ENCODE measurements at places on chromosomes 4 and X.

DNA sequence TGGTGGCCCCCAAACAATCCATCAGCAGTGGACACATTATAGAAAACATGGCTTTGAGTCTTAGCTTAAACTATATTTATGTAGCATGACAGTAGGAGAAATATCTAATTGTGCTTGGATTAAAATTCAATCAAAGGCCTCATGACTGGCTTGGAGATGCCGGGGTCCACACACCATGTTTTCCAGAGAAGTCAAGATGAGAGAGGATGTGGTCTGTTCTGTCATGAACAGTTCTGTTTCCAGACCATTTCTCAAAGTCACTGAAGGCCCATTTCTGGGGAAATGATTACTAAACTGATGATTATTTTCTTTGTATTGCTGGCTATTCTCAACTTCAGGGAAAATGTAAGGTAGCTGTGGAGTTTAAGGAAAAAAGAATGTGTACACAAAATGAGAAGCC is 76.3 kb downstream of the C4orf51 start:
- no peak for DNase-seq

DNA sequence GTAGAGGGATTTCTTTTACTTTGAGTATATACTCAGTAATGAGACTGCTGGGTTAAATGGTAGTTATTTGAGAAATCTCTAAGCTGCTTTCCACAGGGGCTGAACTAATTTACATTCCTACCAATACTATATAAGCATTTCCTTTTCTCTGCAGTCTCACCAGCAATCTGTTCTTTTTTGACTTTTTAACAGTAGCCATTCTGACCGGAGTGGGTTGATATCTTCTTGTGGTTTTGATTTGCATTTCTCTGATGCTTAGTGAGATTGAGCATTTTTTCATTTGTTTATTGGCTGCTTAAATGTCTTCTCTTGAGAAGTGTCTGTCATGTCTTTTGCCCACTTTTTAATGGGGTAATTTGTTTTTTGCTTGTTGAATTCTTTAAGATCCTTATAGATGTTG is 43.3 kb downstream of the SPCS3 start:
- no peak for DNase-seq

GRCh38 chrX:17559728-17560379 is 177.4 kb upstream of the SCML1 start:
- no peak for DNase-seq

DNA sequence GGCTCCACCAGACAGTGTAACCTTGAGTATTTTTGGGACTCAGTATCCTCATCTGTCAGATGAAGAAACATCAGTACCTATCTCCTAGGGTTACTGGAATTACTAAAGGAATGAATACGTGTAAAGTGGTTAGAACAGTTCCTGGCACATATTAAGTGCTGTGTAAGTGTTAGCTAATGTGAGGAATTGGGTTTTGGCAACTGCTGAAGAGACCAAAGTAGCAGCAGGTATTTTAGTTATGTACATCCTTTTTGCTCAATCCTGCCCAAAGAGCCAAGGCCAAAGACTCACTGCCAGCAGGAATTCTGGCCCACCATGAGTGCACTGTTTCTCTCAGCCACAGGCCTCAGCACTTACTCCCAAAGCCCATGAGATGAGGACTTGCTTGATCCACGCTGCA is 16.7 kb upstream of the MCF2 start:
- DNase-seq = no peak

DNA sequence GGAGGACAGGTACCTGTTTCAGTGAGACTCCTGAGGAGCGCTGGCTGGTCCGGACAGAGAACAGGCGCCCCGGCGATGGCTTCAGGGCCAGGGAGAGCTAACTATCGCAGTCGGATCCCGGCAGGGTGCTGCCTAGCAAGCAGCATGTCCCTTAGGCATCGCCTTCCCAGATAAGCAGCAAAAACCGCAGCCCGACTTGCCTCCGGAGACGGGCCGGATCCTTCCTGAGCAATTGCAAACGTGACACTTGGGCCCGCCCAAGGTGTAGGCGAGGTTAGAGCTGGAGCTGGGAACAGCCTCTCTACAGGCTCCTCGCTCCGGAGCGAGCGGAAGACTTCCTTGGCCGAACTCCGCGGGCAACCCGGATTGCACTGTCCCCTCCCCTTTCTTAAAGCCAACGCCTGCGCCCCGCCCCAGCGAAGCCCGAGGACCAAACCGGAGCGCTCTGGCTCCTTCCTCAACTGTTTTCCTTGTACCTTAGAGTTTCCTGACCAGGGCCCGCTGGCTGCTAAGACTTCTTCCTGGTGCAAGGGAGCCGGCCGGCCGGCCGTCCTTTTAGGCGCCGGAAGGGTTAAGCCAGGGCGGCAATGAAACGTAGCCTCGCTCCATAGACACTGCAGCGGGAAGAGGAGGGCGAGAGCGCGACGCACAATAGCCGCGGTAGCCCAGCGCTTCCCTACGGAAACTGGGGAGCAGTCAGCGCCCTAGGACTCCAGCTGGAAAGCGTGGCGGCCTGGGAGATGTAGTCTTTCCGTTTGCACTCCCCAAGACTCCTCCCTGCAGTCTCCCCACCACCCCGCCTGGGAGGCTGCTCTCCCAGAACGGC is at the start of gene OPHN1:
OPHN1 (minus strand) TSS at position 341 of the 826 bp plus-strand sequence. CDS start 475 bp downstream, outside the sequence.
- no peak for DNase-seq

- DNase-seq = no peak
These were observed 212 bp downstream of the CLCN4 start for GRCh38 chrX:10157032-10157341.

- no peak for DNase-seq
These were observed 12.0 kb downstream of the ADAMTS3 start for GRCh38 chr4:72557021-72557420.

GRCh38 chrX:11040996-11041395 is 70.1 kb upstream of the HCCS start:
- DNase-seq = no peak

DNA sequence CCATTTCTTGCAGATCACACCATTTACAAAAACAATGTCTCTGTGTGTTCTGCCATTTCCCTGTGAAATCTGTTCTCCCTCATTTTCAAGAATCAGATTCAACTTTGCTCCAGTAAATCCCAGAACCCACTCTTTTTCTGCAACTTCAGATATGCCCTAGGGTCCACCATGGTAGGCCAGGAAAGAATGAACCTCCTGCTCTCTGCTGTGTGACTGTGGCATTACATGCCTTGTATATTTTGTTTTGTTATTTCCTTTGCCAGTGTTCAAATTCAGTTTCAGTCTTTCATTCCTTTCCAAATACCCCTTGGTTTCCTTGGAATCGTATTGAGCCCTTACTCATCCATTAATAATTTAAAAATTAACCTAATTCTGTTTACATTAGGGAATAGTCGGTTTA is 290.2 kb upstream of the VCX start:
- DNase-seq = no peak

- DNase-seq = no peak
These were observed 133.9 kb downstream of the HMX1 start for GRCh38 chr4:8737601-8738279.

GRCh38 chrX:71056867-71057266 is 11.3 kb downstream of the SNX12 start:
- DNase-seq = no peak

GRCh38 chrX:39201305-39201990 is 400.2 kb downstream of the MID1IP1 start:
- DNase-seq = no peak

GRCh38 chr4:93710847-93711430 is 117.6 kb upstream of the ATOH1 start:
- DNase-seq = no peak

DNA sequence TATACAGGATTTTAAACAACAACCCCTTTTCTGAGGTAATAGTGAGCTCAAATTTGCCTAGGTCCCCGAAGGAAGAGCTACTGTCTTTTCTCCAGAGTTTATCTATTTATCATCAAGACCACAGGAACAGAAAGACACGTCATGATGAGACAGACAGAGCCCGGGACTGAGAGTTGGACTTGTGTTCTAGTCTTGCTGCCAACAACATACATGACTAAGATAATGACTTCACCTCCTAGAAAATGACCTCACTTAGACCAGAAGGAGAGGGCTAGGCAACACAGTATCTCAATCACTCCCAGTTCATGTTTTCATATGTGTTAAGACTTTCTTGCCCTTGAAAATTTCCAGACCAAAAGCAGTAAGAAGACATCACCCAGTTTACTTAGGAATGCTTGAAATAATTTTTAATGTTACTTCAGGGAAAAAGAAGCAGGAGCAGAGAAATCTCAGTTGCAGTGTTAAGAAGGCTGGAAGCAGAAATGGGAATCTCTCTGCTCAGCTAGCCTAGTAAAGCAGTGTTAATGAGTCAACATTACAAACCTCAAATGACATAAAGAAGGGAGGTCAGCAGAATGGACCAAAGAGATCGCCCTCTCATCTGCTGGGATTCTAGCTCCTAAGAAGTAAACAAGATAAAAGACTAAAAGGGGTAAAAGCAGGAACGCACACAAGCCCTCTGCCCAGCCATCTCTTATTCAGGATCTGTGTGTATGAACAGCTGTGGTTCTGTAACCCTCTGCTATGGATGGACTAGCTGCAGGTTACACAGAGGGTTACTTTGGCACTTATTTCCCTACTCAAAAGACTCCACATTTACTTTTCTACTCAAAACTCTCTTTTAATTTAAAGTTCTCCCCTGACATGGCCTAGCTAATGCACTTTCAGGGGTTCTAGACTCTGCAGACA is 24.8 kb downstream of the PDGFC start:
- no peak for DNase-seq

DNA sequence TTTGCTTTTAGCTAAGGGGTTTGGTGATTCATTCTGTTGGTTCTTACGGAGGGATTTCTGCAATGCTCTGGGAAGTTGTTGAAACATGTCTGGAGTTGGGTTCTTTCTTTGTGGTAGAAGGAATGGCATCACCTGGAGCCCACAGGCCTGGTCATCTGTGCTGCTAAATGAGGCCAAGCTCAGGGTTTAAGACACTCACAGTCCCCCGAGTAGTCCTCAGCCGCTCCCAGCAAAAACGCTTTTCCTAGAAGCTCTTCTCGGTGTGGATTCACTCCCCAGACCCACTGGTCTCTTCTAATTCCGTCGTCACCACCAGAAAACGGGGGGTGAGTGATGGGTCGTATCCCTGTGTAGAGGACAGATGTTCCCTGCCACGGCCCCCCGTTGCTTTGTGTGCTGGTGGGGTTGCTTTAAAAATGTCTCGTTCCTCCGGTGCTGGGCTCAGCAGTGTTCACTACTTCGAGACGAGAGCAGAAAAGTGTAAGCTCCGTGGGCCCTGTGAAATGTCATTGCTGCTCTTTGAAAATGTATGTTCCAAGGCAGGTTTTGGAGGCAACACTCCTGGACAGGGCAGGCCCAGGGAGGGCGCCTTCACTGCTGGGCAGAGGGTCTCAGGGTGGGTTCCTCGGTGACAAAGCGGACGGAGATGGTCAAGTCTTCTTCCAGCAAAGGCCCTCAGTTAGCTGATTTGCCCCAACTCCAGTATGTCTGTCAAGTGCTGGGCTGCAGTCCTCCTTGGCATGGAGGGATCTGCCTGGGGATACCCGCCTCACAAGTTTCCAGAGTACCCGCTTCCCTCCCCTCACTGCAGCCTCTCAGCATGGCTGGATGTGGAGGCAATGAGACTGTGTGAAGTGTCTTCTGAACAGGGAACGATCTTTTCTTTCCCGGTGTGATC is 37.3 kb downstream of the PSAPL1 start:
- DNase-seq = no peak

DNA sequence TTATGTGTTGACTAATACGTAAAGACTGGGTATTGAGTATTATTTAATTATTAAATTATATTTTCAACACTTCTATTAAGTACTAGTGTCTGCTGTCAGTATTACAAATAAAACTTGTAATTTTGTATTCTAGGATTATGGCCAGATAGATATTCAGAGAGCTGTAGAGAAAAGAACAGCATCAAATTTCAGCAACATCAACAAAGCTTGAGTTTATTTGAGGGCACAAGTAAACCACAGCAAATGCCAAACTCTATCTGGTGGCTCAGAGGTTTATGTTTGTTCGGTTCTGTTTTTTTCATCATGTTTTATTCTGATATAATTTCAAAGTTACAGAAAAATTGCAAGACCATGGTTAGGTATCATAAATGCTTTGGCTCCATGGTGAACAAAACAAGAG is 1530.5 kb downstream of the PCDH18 start:
- DNase-seq = no peak

DNA sequence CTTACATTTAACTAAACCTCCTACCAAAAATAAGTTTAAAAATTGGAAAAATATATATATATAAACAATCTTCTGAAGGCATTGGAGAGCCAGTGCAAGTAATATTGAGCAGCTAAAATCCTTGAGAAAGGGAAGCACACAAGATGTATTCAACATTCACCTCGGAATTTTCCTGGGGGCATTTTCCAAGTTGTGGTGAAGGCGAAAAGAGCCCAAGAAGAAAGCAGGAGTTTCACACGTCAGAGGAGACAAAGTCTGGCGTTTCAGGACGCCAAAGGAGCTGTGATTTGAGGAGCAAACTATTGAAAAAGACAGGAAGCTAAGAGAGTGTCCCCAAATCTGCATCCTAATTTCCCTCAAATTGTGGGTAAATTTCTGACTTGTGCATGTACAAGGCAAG is 9.1 kb upstream of the GASK1B start:
- DNase-seq = no peak

- no peak for DNase-seq
These were observed 148.7 kb downstream of the RELL1 start for GRCh38 chr4:37537484-37537883.

- DNase-seq = no peak
These were observed 40.3 kb upstream of the MAB21L2 start for GRCh38 chr4:150541681-150542080.

DNA sequence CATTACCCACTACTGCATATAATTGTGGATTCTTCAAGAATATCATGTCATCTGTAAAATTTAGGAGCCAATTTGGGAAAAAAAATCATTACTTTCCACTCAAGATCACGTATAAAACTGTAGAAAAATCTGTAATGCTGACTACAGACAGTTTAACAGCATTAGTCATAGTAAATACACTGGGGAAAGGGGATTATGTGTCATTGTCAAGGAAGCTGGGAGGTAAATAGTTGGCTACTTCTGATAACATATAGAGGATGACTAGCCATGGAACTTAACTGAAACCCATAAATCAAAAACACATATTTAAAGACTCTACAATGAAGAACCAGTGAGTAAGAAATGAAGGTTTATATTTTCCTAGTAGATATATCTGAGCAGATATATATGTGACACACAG is 1666.4 kb upstream of the IGFBP7 start:
- no peak for DNase-seq

- DNase-seq = no peak
These were observed 544.7 kb downstream of the NLGN4X start for GRCh38 chrX:5683996-5684395.

- no peak for DNase-seq
These were observed 2104.2 kb downstream of the PCDH7 start for GRCh38 chr4:32824336-32824735.

GRCh38 chrX:103918571-103919269 is 43.7 kb upstream of the TMSB15B start:
- peak; percentile 25 for DNase-seq

DNA sequence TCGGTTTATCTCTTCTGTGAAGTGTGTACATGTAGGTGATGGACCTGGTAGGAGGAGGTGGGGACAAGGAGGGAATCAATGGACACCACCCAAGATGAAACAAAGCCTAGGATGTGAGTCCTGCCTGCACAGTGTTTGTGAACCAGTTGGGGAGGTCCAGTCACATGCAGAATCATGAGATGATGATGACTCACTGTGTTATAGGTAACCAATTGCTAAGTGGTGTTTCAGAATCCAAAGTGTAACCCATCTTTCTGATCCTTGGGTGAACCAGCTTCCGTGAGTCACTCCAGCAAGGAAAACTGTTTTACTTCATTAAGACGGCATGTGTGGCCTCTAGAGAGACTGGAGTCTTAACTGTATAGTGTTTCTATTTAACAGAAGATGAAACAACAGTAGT is 57.9 kb upstream of the HPF1 start:
- DNase-seq = no peak

- DNase-seq = no peak
These were observed 263.1 kb downstream of the PTTG2 start for GRCh38 chr4:38223306-38223705.

Measured in activated CD8-positive, alpha-beta memory T cell treated with anti-CD3 and anti-CD28 coated beads for 1 hour (primary cell).